Neural progenitor cell (in vitro differentiated cells): ENCODE measurements at places on chromosomes 12 and 14. TPM values are rescaled to one million over a fixed set of nuclear protein-coding genes. Genes with fewer than 3 reads are reported as not detected.

ASCL1 gene
- total RNA-seq = 0.21 TPM in 1 of 2 replicates, not detected in the other

FAM181A gene
- total RNA-seq = not detected in 2 replicates

SSPN gene
- total RNA-seq = 0.50 and 0.84 TPM in 2 replicates

KLRG1 gene
- 4.7 and 26.9 TPM in 2 replicates for total RNA-seq

IFNG gene
- total RNA-seq = not detected in 2 replicates

FBRSL1 gene
- 7.4 and 30.6 TPM in 2 replicates for total RNA-seq

CD69 gene
- total RNA-seq = not detected in 2 replicates

- H3K4me1 ChIP-seq = no peaks in the 10 kb centered on the region
- no peaks in the 10 kb centered on the region for H3K36me3 ChIP-seq
- DNase-seq = no peak
- no peak overlapping the region for H3K4me3 ChIP-seq
Measured at GRCh38 chr14:97523936-97524335, 726.8 kb downstream of the VRK1 start.

- H3K36me3 ChIP-seq = no peaks in the 10 kb centered on the region
- no peak overlapping the region for H3K27ac ChIP-seq
- no peak overlapping the region for H3K4me3 ChIP-seq
- peaks cover 37% of the 10 kb centered on the region for H3K4me1 ChIP-seq
- H3K27me3 ChIP-seq = no peaks in the 10 kb centered on the region
Measured at GRCh38 chr12:106417926-106418910, 60.7 kb downstream of the POLR3B start.

DNA sequence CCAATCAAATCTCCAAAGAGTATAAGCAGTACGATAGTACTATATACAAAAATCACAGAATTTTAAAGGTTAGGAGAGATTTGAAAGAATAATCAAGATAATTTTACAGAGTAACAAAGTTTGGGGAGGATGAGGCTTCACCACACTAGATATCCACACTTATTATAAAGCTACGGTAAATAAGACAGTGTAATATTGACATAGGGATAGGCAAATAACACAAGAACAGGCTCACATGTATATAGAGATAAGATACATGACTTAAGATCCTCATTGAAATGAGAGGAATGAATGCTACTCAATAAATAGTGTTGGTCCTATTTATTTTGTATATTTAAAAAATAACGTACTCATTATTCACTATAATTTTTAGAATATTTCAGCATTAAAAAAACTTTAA, 26.2 kb downstream of the NUMB start:
- no peaks in the 10 kb centered on the region for H3K27me3 ChIP-seq
- no peak for DNase-seq
- no peak overlapping the region for H3K27ac ChIP-seq
- H3K36me3 ChIP-seq = no peaks in the 10 kb centered on the region
- no peak overlapping the region for H3K4me3 ChIP-seq

- H3K4me3 ChIP-seq = no peak overlapping the region
- H3K4me1 ChIP-seq = no peaks in the 10 kb centered on the region
Measured at GRCh38 chr14:34404416-34404815, 57.6 kb downstream of the SPTSSA start.

DNA sequence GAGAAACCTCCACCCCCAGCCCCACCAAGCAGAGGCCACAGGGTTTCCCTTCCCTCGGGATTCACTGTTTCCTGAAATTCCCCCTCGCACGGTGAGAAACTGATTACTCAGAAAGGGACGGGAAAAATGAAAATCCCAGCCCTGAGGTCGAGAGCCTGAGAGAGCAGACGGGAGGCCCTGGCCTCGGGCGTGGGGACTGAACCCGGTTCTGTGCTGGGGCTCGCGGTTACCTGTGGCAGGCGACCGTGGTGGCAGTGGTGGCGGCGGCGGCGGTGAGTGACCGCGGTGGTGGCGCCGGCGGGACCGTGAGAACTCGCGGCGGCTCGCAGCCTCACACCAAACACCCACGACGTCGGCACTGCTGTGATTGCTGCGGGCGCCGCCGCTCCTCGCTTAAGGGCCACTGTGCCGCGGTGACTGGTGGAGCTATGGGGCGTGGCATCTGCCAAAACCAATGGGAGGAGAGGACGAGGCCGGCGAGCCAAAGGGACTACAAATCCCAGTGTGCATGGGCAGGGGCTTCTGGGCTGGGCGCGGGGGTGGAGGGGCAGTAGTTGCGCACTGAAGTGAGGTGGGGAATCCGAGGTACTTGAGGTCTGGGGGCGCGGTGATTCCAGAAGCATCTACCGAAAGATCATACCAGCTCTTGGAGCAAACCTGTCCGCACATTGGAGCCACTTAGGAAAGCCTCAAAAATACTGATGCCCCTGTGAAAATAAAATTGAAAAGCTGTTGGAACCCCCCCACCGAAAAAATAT, at the start of gene LGMN:
TSS of gene LGMN (minus strand) at position 369 of the 758 bp plus-strand sequence. CDS start 15,841 bp downstream, outside the sequence.
- H3K4me1 ChIP-seq = peaks cover 9% of the 10 kb centered on the region
- H3K27ac ChIP-seq = no peak within 1 kb of the TSS
- H3K36me3 ChIP-seq = no peaks in the 10 kb centered on the region
- no peaks in the 10 kb centered on the region for H3K27me3 ChIP-seq
- peak within 1 kb of the TSS; percentile 63 for H3K4me3 ChIP-seq
- DNase-seq = peak; percentile 97

DNA sequence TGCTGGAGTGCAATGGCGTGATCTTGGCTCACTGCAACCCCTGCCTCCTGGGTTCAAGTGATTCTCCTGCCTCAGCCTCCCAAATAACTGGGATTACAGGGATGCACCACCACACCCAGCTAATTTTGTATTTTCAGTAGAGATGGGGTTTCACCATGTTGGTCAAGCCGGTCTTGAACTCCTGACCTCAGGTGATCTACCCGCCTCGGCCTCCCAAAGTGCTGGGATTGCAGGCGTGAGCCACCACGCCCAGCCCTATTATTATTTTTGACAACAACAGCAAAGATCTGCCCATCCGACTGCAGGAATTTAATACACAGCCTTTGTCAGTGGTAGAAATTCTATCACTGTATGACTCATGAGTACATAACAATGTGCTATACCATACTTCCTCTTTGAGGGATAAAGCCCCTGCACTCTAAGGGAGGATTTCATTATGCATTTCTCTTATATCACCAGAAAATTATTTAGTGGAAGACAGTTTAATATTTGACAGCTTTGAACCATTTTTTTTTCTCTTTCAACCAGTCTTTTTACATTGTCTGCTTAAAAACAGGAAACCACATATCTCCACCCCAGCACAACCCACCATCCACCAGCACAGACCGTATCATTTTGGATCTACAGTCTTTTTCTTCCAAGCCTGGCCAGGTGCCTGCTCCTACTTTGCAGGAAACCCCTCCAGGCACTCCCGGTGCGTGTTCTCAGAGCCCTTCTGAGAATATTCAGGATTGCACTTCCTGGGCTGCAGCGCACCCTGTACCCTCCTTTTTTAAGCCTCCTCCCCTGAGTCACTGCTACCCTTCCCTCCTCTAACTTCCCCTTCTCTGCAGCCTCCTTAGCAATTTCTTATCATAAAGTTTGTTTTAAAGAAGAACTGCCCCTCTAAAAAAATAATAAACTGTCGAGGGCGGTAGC, 594 bp downstream of the ARHGDIB start:
- no peaks in the 10 kb centered on the region for H3K4me1 ChIP-seq
- DNase-seq = no peak
- H3K4me3 ChIP-seq = no peak overlapping the region
- H3K27me3 ChIP-seq = no peaks in the 10 kb centered on the region
- H3K27ac ChIP-seq = no peak overlapping the region

GRCh38 chr14:23160924-23161522, 22.4 kb downstream of the SLC7A8 start:
- H3K27ac ChIP-seq = peak overlapping the region; percentile 79
- DNase-seq = peak; percentile 65
- no peaks in the 10 kb centered on the region for H3K27me3 ChIP-seq

DNA sequence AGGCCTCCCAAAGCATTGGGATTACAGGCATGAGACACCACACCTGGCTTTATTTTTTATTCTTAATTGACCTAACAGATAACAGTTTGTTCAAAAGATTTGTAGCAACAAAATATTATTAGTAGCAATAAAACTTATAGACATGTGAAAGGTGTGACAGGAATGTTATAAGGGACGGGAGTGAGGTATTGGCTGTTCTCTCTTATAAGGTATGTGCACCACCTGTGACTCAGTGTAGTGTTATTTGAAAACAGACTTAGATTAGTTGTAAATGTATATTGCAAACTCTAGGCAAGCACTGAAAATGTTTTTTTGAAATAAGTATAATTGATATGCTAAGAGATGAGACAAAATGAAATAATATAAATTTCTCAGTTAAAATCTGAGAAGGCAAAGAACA, 57.8 kb downstream of the KLRG1 start:
- no peak overlapping the region for H3K27ac ChIP-seq
- no peaks in the 10 kb centered on the region for H3K4me1 ChIP-seq
- H3K36me3 ChIP-seq = no peaks in the 10 kb centered on the region
- no peak for DNase-seq

DNA sequence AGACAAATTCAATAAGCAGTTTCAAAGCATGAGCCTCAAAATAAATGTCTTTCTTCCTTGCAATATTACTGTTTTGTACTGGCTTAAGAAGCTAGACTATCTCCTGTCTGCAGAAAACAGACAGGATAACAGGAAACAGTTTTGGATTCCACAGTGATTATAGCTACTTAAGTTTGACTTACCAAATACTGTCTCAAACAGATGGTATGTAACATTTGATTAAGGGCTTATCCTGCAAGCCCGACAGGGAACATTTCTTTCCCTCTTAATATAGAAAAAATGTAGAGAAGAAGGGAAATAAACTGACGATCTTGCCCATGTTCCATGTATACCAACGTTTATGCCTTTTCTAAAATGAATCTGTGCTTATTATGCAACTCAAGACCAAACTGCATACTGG, 179.9 kb upstream of the EEA1 start:
- H3K27me3 ChIP-seq = no peaks in the 10 kb centered on the region
- no peaks in the 10 kb centered on the region for H3K4me1 ChIP-seq
- no peak overlapping the region for H3K27ac ChIP-seq
- no peak for DNase-seq
- no peaks in the 10 kb centered on the region for H3K36me3 ChIP-seq
- no peak overlapping the region for H3K4me3 ChIP-seq

DNA sequence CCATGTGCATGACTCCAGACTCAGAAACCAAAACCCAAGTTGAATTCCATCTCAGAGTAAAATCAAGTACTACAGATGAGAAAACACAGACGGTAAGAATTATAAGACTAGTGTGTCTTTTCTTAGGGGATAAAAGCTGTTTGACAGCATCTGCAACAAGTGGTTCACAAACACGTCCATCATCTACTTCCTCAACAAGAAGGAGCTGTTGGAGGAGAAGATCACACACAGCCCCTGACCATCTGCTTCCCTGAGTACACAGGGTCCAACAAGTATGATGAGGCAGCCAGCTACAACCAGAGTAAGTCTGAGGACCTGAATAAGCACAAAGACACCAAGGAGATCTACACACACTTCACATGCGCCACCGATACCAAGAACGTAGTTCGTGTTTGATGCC, 110.7 kb upstream of the ATF7IP start:
- no peak overlapping the region for H3K27ac ChIP-seq
- DNase-seq = no peak
- H3K4me1 ChIP-seq = peaks cover 7% of the 10 kb centered on the region
- no peaks in the 10 kb centered on the region for H3K36me3 ChIP-seq

DNA sequence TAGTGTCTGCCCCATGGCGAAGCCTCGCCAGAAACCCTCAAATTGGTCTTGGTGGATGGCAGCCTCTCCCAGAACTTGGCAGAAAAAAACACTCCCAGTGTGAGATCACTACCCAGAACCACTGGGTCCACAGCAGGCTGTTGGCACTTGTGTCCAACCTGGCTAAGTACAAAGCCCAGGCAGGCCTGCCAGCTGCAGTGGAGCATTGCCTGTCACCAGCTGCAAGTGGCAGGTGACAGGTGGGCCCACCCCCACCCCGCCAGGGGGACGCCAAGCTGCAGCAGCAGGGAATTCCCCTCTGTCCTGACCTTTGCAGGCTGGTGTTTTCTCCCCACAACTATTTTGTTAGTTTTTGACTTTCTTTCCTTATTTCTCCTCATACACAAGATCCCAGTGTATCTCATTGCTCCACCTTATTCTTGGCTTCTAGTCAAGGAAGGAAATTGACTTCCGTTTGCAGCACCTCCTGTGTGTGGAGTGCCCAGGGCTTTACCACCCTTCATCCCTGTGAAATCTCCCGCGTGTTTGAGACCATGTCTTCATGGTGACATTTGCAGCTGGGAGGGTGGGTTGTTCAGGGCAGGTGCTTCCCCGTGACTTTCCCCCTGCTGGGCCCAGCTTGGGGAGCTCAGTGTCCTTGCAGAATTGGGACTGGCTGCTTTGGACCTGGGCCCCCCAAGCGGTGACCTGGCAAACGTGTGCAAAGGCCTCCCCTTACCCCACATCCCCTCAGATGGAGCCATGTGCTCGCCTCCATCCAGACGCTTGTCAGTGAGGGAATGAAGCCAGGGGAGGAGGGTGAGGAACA, 73.8 kb upstream of the RIN3 start:
- H3K27ac ChIP-seq = no peak overlapping the region
- no peak for DNase-seq
- no peaks in the 10 kb centered on the region for H3K36me3 ChIP-seq
- no peaks in the 10 kb centered on the region for H3K27me3 ChIP-seq

GRCh38 chr12:12018454-12018853, 52.3 kb upstream of the BCL2L14 start:
- H3K4me1 ChIP-seq = peaks cover 5% of the 10 kb centered on the region
- DNase-seq = no peak

GRCh38 chr12:112950701-112951100, 12.4 kb downstream of the OAS3 start:
- H3K27me3 ChIP-seq = peaks cover 4% of the 10 kb centered on the region
- H3K4me3 ChIP-seq = no peak overlapping the region
- no peak for DNase-seq
- no peak overlapping the region for H3K27ac ChIP-seq
- no peaks in the 10 kb centered on the region for H3K4me1 ChIP-seq

DNA sequence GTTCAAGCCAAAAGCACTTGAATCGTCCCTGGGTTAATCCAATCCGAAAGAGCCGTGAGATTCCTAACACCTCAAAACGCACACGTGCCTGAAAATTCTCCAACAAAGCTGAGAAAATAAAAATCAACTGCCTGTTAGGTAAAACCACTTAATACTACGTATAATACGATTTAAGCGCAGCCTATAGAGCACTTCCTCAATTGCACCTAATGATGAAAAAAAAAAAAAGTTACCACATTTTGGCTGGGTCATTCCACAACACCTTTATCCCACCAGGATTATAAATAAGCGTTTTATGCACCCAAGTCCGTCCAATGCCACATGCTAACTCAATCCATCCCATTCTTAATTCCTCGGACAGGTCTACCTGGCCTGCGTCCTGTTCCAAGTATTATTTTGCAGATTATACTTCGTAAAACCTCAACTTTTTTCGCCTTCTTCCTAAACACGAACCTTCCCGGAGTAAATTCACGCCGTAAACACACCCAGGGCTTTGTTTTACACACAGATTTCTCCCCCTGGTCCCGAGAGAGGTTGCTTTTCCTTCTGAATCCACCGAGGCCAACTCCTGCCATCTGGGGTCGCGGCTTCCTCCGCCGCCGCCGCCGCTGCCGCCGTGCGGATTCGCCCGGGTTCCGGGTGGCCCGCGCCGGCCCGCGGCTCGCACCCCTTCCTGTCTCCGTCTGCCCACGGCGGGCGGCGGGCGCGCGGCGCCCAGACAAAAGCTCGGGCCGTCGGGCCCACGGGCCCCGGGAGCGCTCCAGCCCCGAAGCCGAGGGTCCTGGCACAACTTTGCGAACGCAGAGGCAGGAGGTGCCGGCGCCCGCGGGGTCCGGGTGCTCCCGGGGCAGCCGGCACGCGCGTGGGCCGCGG, 66.2 kb downstream of the RNF34 start:
- H3K27me3 ChIP-seq = peaks cover 17% of the 10 kb centered on the region
- H3K4me1 ChIP-seq = peaks cover 13% of the 10 kb centered on the region
- H3K36me3 ChIP-seq = no peaks in the 10 kb centered on the region
- peak overlapping the region; percentile 62 for H3K4me3 ChIP-seq
